NCI-H1417 treated with DMSO at 0.1 percent for 48 hours (cell line): ENCODE measurements at places on chromosomes 3 and 15.

DNA sequence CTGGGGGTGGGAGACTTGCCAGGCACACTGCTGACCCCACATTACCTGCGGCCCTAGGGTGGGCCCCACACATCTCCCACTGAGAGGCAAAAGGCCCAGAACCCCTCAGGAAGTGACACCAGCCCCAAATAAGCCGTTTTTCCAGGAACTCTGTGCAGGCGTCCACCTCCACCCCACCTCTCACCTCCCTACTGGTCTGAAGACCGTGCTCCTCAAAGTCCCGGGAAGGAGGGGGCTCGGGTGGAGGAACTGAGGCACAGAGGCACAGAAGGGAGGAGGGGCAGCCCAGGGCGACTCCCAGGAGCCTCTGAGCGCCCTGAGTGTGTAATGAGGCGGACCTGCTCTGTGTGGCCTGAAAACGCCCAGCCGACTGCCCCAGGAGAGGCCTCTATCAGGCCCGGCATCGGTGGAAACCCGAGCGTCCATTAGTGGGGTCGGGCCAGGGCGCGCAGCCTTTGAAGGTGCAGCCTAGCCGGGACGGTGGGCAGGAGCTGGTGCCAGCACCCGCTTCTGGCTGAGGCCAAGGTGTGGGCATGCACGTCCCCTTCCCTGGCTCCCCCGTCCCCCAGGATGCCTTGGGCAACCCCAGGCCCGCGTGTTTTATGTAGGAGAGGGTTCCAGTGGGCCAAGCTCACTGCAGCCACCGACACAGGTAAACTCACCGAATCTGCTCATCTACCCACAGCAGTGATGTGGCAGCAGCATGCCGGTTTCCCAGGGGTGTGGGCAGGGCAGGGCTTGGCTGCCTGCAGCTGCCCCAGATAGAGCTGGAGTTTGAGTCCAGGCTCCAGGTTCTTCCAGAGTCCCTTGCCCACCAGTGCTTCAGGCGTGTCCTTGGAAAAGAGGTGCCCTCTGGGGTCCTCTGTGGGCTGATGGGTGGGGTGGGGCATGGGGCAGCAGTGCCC lies 55.8 kb downstream of the DNAJB8 start:
- DNase-seq: no peak

DNA sequence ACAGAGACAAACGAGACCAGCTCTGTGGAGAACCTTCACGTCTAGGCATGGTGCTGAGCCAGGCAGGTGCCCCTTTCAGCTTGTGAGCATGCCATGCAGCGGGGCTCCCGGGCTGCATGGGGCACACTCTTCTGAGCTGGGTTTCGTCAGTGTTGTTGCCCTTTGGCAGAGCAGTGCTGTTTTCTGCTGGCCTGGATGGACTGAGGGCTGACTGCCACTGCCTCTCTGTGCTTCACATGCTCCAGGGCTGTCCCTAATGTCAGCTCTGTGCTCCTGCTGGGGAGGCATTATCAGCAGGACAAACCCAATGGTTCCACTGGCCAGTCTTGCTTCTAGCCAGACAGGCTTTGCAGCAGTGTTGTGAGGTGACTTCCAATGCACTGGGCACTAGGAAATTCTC lies 9.5 kb downstream of the GASK1A start:
- no peak for DNase-seq

GRCh38 chr3:178778589-178778988 lies 242.4 kb downstream of the KCNMB2 start:
- DNase-seq: peak; percentile 9

- DNase-seq: no peak
These were observed 357.7 kb downstream of the CLSTN2 start for GRCh38 chr3:140292684-140293083.

GRCh38 chr3:58010562-58010961 lies 2.3 kb downstream of the FLNB start:
- no peak for DNase-seq

DNA sequence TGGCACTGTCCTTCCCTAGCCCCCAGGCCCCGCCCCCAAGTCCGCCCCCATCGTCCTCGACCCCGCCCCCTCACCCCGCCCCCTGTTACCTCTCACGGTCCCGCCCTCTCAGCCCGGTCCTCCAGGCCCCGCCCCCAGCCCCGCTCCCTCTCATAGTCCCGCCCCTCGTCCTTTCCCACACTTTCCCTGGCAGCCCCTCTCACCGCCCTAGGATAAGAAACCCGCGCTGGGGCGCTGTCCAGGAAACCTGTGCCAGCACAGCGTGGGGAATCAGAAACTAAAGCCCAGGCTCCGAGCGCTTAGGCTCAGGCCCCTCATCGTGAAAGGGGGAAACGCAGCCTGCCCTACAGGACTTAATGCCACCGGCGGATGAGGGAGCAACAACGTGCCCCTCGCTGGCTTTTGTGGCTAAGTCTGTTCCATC lies 20.9 kb downstream of the TRPM1 start:
- DNase-seq: no peak

DNA sequence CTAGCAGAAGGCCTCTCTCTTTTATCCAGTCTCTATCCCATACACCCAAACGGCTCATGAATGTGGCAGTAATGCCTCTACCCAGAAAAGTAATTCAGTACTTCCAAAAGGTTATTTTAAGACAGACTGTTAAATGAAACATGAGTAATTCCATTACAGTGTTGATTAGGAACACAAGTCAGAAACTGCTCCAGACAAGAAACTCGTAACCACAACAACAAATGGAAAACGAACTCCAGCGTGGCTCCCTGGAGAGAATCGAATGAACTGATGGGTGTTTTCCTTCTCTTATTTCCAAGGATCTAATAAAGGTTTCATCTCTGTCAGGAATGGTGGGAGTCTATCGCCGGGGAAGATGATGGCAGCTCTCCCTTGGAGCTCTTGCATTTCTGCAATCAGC lies 228.4 kb downstream of the MAGI1 start:
- no peak for DNase-seq
